ENCODE measurements at places on chromosomes 7 and 10.

GRCh38 chr7:149884016-149884415 is 10.2 kb downstream of the ATP6V0E2 start:
- no peaks in the 10 kb centered on the region for H3K27me3 ChIP-seq
- H3K27ac ChIP-seq, result no peak overlapping the region
- H3K36me3 ChIP-seq, result peaks cover 6% of the 10 kb centered on the region
- peaks cover 29% of the 10 kb centered on the region for H3K4me1 ChIP-seq
- DNase-seq, result no peak

- DNase-seq, result no peak
- peak overlapping the region; percentile 39 for H3K27ac ChIP-seq
- no peaks in the 10 kb centered on the region for H3K27me3 ChIP-seq
Measured at GRCh38 chr10:3172081-3172445, 519 bp downstream of the PITRM1 start.

DNA sequence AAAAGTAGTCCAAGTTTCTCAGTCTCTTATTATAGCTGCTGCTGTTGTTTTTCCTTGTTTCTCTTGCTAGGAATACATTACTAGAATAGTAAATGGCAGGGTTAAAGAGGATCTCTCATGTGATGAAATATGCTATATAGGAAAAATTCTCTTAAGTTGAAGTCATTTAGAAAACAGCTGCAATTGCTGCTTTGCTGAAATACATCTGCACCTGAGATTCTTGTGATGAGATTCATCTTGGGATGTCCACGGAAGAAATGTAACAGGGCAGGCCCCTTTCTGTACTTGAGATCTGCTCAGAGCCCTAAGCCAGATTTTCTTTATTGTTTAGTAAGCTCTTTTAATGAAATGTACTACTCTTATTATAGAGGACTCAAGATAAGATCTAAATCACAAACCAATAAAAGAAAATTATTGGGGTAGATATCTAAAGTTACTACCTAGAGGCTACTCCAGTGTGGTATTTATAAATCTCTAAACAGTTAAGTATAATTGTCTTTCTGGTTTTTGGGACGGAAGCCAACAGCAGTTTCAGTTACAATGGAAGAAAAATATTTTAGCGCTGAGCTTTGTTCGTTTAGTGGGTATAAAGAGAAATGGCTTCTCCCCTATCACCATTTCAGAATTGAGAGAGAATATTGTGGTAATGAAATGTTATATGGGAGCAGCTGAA is 701.5 kb downstream of the KCNMA1 start:
- no peak overlapping the region for H3K27ac ChIP-seq
- H3K36me3 ChIP-seq, result peaks cover 2% of the 10 kb centered on the region
- no peak for DNase-seq
- no peak overlapping the region for H3K4me3 ChIP-seq
- no peaks in the 10 kb centered on the region for H3K27me3 ChIP-seq
- no peaks in the 10 kb centered on the region for H3K4me1 ChIP-seq

GRCh38 chr10:62728479-62728878 is 76.0 kb upstream of the ADO start:
- peaks cover 7% of the 10 kb centered on the region for H3K36me3 ChIP-seq
- DNase-seq, result no peak
- H3K4me3 ChIP-seq, result no peak overlapping the region
- H3K27ac ChIP-seq, result no peak overlapping the region
- H3K4me1 ChIP-seq, result peaks cover 12% of the 10 kb centered on the region
- no peaks in the 10 kb centered on the region for H3K27me3 ChIP-seq

- no peaks in the 10 kb centered on the region for H3K4me1 ChIP-seq
- H3K4me3 ChIP-seq, result no peak overlapping the region
Measured at GRCh38 chr10:45257600-45257999, 57.8 kb downstream of the OR13A1 start.

DNA sequence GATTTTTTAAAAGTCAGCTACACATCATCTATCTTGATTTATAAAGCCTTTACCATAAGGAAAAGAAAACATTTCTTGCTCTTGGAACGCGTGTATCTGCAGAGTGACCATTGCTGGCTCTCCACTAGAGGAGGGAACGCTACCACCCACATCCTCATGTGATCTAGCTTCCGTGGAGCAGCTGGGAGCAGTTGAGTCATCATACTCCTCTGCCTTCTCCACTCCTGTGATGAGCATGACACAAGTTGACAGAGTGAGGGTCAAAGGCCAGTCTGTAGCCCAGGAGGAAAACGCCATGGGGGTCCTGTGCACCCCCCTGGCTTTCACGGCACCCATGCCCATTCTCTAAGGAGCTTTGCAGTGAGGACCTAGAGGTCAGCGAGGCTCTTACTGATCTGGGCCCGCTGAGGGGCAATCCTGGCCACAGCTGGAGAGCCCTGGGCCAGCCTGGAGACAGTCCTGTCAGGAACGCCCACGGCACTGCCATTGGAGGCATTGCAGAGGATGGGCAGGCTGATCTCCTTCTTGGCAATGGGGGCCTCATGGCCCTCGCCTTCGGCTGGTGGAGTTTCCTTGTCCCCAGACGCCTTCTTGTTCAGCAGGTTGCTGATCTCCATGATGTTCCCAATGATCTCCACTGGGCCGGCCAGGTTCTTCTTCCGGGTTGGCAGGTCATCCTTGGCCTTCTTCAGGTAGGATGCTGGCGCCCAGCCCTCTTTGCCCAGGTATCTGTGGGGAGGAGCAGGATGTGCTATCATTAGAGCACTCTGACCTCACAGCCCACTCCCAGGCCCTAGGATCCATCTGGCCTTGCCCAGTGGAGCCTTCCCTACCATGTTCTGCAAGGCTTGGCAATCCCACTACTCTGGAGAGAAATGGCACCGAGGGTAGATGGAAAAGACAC is 119.2 kb downstream of the NEURL1 start:
- peaks cover 4% of the 10 kb centered on the region for H3K36me3 ChIP-seq
- H3K27ac ChIP-seq, result no peak overlapping the region
- no peaks in the 10 kb centered on the region for H3K27me3 ChIP-seq
- no peaks in the 10 kb centered on the region for H3K4me1 ChIP-seq

DNA sequence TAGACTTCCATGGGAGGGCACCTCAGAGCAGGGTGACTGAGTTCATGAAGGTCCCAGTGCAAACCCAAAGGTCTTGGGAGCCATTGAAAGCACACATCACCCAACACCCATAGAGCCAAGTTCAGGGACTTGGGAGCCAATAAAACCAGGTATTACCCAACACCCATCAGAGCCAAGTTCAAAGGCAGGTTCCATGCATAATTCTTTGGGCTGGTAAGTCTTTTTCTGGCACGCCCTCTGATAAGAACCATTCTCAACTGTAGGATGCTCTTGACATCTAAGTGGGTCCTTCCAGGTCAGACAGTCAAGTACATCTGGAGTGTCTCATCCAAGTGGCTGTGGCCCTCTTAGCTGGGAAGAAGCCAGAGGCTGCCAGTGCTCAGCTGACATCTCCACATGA is 63.2 kb downstream of the EBF3 start:
- no peak overlapping the region for H3K4me3 ChIP-seq
- H3K27ac ChIP-seq, result no peak overlapping the region
- peaks cover 10% of the 10 kb centered on the region for H3K27me3 ChIP-seq
- DNase-seq, result no peak
- no peaks in the 10 kb centered on the region for H3K4me1 ChIP-seq

- H3K27ac ChIP-seq, result peak overlapping the region; percentile 12
- H3K27me3 ChIP-seq, result peaks cover 86% of the 10 kb centered on the region
- H3K4me1 ChIP-seq, result peaks cover 25% of the 10 kb centered on the region
- H3K4me3 ChIP-seq, result peak overlapping the region; percentile 76
Measured at GRCh38 chr10:100654782-100655325, 90.5 kb upstream of the PAX2 start.

DNA sequence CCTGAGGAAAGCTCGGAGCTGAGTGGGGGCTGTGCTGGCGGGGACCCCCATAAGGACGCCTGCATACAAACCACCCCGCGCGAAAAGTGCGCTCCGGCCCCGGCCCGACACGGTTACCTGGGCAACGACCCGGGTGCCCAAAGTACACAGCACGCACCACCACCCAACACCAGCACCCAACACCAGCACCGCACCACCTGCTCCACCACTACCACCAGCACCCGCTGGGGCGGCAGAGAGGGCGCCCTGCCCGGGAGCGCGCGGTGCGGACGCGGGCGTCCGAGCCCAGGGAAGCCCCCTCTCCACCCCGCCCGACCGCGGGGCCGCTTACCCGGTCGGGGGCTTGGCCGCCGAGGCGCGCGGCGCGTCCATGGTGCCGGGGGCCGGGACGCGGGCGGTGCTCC is 345 bp downstream of the COBL start:
- H3K27ac ChIP-seq, result no peak overlapping the region
- no peaks in the 10 kb centered on the region for H3K36me3 ChIP-seq
- DNase-seq, result no peak
- H3K4me3 ChIP-seq, result no peak overlapping the region

DNA sequence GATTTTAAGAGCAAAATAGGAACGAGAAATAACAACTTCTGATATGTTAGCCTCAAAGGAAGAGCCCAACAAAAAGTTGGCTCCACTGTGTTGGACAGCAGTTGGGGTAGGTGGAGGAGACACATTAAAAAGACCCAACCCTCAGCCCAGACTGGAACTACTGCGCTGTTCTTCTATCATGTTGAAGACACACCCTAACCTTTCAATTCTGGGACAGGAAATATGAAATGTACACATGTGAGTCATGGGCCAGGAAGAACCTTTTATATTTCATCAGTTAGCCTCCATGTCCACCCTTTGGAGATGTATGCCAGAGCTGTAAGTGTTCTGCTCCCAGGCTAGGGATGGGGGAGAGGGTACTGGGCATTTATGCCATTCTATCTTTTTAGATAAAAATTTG is 22.1 kb downstream of the CLDN12 start:
- no peak overlapping the region for H3K4me3 ChIP-seq
- peaks cover 9% of the 10 kb centered on the region for H3K27me3 ChIP-seq
- H3K4me1 ChIP-seq, result no peaks in the 10 kb centered on the region
- no peak for DNase-seq

DNA sequence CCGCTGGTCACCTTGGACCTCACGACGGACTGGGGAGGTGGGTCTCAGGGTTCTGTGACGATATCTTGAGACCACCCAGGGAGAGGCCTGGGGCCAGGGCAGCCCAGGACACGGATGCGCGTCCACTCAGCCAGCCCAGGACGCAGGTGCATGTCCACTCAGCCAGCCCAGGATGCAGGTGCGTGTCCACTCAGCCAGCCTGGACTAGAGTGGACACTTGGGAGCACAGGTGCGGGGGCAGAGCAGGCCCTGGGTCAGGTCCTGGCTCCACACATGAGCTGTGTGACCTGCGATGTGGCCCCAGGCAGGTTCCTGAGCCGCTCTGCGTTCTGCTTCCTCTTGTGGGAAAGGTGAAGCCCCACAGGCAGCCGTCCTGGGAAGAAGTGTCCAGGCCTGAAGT is 22.2 kb downstream of the KNDC1 start:
- peaks cover 4% of the 10 kb centered on the region for H3K4me1 ChIP-seq
- H3K27me3 ChIP-seq, result no peaks in the 10 kb centered on the region
- no peak overlapping the region for H3K4me3 ChIP-seq
- no peak for DNase-seq

DNA sequence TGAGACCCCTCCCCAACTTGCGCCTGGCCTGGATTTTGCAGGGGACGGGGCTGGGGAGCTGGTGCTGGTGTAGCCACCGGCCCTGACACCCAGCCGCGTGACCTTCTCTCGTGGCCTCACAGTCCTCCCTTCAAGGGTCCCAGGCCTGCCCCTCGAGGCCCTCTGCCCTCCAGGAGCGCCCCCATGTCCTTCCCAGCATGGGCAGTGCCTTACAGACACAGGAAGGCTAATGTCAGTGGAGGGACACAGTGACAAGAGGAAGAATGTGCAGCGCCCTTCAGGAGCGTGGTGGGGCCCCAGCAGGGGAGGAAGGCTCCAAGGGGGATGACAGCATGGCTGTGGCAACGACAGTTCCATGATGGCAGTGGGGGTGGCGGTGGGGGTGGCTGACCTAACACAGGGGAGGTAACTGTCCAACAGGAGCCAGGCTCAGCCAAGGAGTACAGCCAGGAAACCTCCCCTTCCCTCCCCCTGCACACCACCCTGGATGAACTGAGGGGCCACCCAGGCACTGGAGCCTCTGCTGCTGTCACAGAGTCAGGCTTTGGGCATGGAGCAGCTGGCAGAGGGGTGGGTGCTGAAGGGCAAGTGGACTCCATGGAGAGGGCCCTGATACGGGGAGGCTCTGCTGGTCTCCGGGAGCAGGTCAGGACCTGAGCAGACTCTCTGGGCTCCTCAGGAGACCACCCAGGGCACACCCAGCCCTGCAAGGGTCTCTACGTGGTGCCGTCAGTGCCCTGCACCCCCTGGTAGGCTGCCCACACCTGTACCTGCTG is 76.0 kb upstream of the RET start:
- H3K27ac ChIP-seq, result no peak overlapping the region
- no peaks in the 10 kb centered on the region for H3K36me3 ChIP-seq
- no peaks in the 10 kb centered on the region for H3K4me1 ChIP-seq
- DNase-seq, result no peak
- H3K27me3 ChIP-seq, result peaks cover 10% of the 10 kb centered on the region

GRCh38 chr10:126397156-126397555 is 8.9 kb upstream of the ADAM12 start:
- no peaks in the 10 kb centered on the region for H3K36me3 ChIP-seq
- H3K4me3 ChIP-seq, result no peak overlapping the region
- no peaks in the 10 kb centered on the region for H3K4me1 ChIP-seq

DNA sequence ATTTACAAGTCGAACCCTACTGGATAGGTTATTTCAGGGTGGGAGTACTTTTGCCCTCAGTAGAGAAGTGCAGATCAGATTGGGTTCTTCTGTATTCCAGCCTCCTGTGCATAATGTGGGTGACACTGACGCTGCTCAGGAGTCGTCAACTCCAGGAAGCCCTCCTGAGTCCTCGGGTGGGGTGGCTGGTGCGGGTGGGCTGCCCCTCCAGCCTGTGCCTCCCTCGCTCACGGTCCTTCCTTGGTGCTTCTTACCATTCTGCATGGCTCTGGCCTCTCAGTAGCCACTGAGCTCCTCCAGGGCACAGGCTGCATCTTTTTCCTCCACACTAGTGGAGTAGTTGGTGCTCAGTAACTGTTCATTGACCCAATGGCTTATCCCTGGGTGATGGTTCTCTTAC is 4.3 kb downstream of the CDH23 start:
- peaks cover 11% of the 10 kb centered on the region for H3K4me1 ChIP-seq
- H3K36me3 ChIP-seq, result no peaks in the 10 kb centered on the region
- H3K4me3 ChIP-seq, result no peak overlapping the region
- H3K27me3 ChIP-seq, result peaks cover 40% of the 10 kb centered on the region
- DNase-seq, result no peak
- H3K27ac ChIP-seq, result no peak overlapping the region

DNA sequence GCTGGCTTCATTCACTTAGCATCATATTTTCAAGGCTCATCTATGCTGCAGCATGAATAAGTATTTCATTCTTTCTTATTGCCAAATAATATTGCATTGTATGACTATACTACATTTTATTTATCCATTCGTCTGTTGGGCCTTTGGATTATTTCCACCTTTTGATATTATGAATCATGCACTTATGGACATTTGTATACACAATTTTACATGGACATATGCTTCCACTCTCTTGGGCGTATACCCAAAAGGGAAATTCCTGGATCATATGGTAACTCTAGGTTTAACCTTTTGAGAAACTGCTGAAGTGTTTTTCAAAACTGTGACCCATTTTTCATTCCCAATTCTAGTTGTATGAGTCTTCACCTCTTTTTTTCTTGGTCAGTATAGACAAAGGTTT is 80.3 kb upstream of the GNAI1 start:
- H3K27ac ChIP-seq, result no peak overlapping the region
- H3K4me1 ChIP-seq, result no peaks in the 10 kb centered on the region
- H3K4me3 ChIP-seq, result no peak overlapping the region
- no peak for DNase-seq
- H3K27me3 ChIP-seq, result no peaks in the 10 kb centered on the region
- H3K36me3 ChIP-seq, result no peaks in the 10 kb centered on the region

- H3K27ac ChIP-seq, result no peak overlapping the region
- DNase-seq, result no peak
- H3K4me1 ChIP-seq, result no peaks in the 10 kb centered on the region
Measured at GRCh38 chr10:116909307-116909706, 60.0 kb downstream of the ENO4 start.

GRCh38 chr10:103966671-103967447 is at the start of gene SLK:
SLK (plus strand) TSS chr10:103967140; CDS start chr10:103967746, 606 bp downstream.
- peak within 1 kb of the TSS; percentile 94 for H3K4me3 ChIP-seq
- DNase-seq, result peak; percentile 75
- peaks cover 10% of the 10 kb centered on the region for H3K36me3 ChIP-seq
- H3K4me1 ChIP-seq, result peaks cover 38% of the 10 kb centered on the region
